ENCODE measurements at places on chromosomes 2 and 18.
A peak's percentile ranks its signal among the peaks of the same experiment; 100 is the strongest.

DNA sequence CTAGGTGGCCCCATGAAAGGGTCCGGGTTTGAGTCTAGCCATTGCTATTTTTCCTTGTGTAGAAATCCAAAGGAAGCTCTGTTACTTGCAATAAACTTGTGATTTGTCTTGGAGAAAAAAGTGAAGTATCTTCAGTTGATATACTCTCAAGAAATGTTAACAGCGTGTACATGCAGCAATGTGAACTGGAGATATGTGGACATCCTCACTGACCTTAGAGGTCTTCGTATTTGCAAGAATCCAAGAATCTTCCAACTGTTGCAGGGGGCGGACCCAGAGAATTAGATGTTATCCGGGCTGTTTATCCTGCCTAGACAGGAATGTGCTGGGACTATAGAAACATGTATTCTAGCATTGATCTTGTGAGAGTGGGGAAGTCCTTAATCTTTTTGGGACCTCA, 187.6 kb downstream of the KCNS3 start:
- DNase-seq: no peak

GRCh38 chr2:75431763-75432162, 129.0 kb downstream of the EVA1A start:
- DNase-seq: no peak

DNA sequence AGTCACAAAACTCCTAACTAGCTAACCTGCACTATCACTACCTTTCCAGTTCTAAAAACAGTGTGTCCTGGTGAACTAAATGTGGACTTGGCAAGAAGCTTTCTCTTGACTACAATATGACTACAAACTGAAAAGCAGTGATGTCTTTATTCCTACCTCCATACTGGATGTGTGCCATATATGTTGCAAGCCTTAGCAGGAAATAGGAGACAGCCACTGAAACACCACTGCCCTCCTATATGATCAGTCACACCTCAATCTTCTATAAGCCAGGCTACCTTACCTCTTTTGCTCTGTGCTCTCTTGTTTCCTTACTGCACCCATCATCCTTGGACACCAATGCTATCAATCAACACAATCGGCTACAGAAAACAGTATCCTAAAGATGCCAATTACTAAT, 34.1 kb downstream of the SS18 start:
- no peak for DNase-seq

DNA sequence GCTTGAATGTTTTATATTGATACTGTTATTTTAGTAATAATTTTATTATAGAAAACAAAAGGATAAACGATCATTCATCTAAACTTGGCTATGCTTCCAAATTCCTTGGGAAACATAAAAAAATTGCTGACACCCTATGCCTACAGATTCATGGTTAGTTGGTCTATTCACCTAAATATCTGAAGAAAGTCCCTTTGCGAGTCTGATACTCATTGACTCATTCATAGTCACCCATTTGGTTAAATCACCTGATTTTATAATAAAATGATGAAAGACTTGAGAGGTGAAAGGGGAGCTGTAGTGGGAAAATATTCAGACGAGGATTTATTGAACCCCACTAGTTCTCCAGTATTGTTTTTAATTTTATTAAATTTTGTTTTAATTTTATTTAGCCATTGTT, 112.0 kb downstream of the PTPN4 start:
- DNase-seq: no peak

GRCh38 chr2:1544478-1545069, 131.3 kb downstream of the TPO start:
- DNase-seq: no peak

GRCh38 chr18:66662632-66663031, 58.7 kb upstream of the CDH19 start:
- no peak for DNase-seq

- DNase-seq: no peak
Observed at GRCh38 chr2:237435844-237436587, 22.1 kb upstream of the COL6A3 start.

- DNase-seq: no peak
Observed at GRCh38 chr18:67568166-67568565, 51.6 kb upstream of the DSEL start.

DNA sequence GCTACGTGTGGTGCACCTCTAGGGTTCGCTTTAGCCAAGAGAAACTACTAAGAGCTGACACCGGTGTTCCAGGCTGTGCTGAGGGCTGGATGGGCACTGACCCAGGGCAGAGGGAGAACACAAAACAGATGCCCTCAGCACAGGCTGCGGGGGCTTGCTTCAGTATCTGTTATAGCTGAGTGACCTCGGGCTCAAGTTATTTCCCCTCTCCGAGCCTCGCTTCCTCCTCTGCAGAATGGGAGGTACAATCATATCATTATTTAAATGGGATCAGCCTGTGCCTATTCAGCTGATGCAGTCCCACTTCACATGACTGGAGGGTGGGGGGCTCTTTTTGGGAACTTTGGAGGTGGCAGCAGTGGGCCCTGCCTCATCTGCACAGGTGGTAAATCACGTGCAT, 156.1 kb upstream of the APCDD1 start:
- no peak for DNase-seq

GRCh38 chr2:177058747-177059146, 153.8 kb upstream of the HNRNPA3 start:
- no peak for DNase-seq

GRCh38 chr2:147681093-147681492, 163.7 kb upstream of the ACVR2A start:
- DNase-seq: no peak

GRCh38 chr2:121771976-121772742, 16.7 kb downstream of the TSN start:
- no peak for DNase-seq

DNA sequence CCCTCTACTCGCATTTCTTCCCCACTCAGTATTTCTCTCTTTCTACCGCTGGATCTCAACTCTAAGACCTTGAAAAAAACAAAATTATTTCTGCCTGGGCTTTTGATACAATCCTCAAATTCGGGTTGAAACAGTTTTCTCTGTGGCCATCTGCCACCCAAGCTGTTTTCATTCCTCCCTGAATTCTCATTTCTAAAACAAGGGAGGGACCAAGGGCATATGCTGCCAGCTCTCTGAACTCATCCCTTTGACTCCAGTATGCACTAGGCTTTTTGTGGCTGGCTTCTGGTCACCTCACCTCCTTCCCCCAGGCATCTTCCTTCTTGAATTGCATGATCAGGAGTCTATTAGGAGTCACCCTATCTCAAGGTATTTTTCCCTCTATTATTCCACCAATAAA, 49.5 kb downstream of the CCDC148 start:
- DNase-seq: no peak

GRCh38 chr18:68667121-68667520, 47.8 kb downstream of the TMX3 start:
- DNase-seq: no peak

GRCh38 chr2:51105811-51106210, 73.9 kb upstream of the NRXN1 start:
- DNase-seq: no peak

GRCh38 chr18:77062518-77063003, 70.0 kb downstream of the MBP start:
- DNase-seq: peak; percentile 66

DNA sequence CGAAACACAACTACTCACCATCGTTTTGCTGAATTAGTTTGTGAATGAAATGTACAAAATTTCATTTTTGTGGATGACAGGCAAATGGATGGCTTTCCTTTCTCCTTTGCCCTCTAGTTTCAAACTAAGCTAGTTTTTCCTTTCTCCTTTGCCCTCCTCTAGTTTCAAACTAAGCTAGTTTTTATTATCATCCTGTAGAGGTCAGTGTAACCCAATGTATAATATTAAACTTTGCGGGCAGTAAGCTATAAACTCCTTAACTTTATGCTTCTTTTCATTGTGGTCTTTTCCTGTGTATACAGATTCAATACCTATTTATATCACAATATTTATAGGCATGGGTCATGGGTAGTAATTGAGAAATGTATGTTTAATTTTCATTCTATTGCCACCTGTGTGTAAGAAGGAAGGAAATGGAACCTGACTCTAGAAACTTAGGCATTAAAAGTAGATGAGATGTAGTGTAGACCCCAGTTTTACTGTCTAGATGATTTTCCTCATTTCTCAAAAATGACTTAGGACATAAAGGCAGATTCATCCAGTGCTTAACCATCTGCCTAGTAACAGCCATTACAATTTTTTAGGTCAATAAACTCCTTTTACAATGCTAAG, 58.1 kb downstream of the MAP3K19 start:
- DNase-seq: no peak

GRCh38 chr2:120779781-120780283, 44.2 kb downstream of the GLI2 start:
- DNase-seq: no peak

- DNase-seq: no peak
Observed at GRCh38 chr2:2641541-2642410, 310.7 kb upstream of the MYT1L start.

- no peak for DNase-seq
Observed at GRCh38 chr18:53191634-53192033, 851.6 kb downstream of the DCC start.

DNA sequence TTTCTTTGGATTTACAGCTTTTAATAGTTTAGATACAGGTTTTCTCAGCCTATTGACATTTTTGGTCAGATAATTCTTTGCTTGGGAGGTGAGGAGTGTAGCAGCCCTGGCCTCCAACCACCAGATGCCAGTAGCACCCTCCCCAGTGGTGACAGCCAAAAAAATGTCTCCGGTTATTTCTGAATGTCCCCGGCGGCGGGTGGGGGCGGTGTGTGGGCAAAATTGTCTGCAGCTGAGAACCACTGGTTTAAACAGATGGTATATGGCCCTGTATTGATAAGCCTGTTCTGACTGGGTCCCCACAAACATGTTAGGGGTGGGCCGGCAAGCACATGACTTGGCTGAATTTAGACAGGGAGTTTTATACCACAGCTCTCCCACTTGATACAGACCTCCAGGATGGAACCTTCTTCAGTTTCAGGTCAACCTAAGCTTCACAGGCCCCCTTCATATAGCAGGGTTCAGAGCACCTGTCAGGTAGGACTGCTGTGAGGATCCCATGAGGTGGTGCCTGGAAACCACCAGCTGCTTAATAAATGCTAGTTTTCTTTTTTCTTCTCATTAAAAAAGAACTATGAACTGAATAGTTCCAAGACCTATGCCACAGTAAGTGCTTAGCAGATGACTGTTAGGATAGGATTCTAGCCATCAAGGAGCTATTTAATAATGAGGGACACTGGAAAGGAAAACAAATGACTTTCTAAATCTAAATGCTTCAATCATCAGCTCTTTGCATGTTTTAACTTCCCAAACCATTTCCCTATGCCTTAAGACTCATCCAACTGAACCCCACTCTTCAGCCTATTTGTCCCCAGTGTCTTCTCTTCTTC, 18.1 kb downstream of the LPIN2 start:
- peak; percentile 79 for DNase-seq

DNA sequence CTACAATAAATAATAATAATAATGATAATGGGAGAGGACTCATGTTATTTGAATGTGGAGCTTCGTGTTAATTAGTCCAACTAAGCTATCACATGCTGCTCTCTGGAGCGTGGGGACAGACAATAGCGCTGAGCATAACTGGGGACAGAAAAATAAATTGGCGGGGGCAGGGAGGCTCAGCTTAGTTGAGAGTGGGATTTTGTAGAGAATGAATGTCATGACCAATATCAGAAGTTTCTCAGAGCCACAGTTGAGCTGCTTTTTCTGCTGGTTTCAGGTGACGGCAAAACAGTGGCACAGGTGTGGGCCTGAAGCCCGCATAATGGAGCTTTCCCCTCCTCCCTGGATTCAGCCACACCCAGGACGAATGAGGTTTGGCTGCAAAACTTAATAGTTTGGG, 111.1 kb upstream of the CAB39 start:
- DNase-seq: no peak

GRCh38 chr18:26764586-26764985, 100.9 kb downstream of the AQP4 start:
- DNase-seq: no peak

DNA sequence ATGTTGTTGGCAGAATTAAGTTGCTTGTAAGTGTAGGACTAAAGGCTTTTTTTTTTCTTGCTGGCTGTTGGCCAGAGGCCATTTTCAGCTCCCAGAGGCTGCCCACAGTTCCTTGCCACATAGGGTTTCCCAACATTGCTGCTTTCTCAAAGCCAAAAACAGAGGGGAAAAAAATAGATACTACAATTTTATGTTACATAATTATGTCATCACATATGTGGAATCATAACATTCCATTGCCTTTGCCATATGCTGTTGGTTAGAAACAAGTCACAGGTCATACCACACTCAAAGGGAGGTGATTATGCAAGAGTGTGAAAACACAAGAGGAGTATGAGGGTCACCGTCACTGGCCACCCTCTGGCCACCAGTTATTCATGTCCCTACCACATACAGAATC, 154.5 kb downstream of the RTN4 start:
- no peak for DNase-seq

DNA sequence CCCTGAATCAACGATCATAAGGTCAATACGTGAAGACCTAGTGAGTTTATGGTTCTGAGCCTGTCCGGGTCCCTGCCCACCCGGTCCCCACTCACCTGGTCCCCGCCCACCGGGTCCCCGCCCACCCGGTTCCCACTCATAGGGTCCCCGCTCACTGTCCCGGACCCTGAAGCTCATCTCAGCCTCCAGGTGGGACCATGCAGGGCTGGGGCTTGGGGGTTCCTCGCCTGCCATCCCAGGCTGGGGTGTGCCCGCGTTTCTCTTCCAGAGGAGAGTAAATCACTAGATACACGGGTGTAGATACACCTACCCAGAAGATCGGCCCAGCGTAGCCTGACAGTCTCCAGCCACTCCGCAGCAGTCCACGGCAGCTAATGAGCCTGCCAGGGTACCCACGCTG, 131.5 kb downstream of the MBP start:
- DNase-seq: no peak

DNA sequence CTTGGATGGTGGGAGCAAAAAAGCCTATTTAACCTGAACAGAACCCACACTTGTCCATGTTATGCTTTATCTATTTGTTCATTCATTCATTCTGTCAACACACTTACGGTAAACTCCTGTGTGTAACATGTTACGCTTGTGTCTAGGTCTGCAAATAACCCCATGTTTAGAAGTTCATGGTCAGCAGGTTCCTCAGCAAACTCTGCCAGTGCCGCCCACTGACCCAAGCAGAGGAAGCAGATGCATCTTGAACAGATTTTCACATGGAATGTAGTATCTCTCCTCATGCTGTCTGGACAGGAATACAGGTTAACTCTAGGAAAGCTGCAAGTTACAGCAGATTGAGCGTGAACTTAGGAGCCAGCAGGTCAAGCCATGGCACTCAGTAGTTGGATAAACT, 213.7 kb upstream of the COPS8 start:
- no peak for DNase-seq

Data from stimulated activated CD4-positive, alpha-beta T cell treated with anti-CD3 and anti-CD28 coated beads, Interleukin-15, amount 100 ng/mL, for 24 hours (primary cell).